ENCODE measurements at places on chromosomes 7 and 10. TPM values are rescaled to one million over a fixed set of nuclear protein-coding genes. Genes with fewer than 3 reads are reported as not detected.
A peak's percentile ranks its signal among the peaks of the same experiment; 100 is the strongest.

PON1 gene
- polyA plus RNA-seq = 1.8 TPM

ZNF503 gene
- 9.5 TPM for polyA plus RNA-seq

CPED1 gene
- polyA plus RNA-seq = not detected

GATA3 gene
- 3.5 TPM for polyA plus RNA-seq

SMIM30 gene
- 47.1 TPM for polyA plus RNA-seq

CUZD1 gene
- 1.5 TPM for polyA plus RNA-seq

DPCD gene
- 39.4 TPM for polyA plus RNA-seq

PLPP4 gene
- not detected for polyA plus RNA-seq

ZNF3 gene
- 22.5 TPM for polyA plus RNA-seq

APBB1IP gene
- polyA plus RNA-seq = 7.5 TPM

CALML5 gene
- polyA plus RNA-seq = not detected

NOLC1 gene
- polyA plus RNA-seq = 129 TPM

GRK5 gene
- polyA plus RNA-seq = 7.8 TPM

FKBP6 gene
- not detected for polyA plus RNA-seq

MACC1 gene
- polyA plus RNA-seq = not detected

GRCh38 chr10:24680647-24681524 is 42.8 kb downstream of the ARHGAP21 start:
- DNase-seq = no peak

DNA sequence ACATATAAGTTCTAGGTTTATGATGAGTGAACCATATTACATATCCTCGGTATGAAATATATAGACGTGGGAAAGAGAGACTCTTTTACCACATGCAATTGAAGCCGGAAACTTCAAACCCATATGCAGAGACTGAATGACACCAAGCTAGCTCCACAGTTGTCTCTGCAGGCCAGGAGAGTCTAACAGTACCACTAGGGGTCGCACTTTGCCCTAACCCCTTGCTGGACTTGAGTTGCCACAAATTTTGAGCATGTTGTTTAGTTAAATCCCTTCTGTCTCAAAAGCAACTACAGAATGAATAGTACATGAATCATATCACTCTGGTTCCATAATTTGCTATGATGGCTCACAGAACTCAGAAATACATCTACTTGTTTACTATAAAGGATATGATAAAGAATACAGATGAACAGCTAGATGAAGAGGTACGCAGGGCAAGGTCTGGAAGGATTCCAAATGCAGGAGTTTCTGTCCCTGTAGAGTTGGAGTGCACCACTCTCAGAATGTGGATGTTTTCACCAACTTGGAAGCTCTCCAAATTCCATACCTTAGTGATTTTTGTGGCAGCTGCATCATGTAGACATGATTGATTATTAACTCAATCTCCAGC is 112.4 kb upstream of the YAE1 start:
- peak; percentile 61 for DNase-seq

DNA sequence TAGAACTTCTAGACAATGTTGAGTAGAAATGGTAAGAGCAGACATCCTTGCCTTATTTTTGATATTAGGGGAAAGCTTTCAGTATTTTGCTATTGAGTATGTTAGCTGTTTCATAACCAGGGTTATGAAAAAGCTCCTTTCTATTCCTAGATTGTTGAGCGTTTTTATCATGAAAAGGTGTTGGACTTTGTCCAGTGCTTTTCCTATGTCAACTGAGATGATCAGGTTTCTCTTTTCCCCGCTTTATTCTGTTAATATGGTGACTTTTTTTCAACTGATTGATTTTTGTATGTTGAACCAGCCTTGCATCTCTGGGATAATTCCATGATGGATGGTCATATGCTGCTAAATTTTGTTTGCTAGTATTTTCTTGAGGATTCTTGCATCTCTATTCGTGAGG is 58.5 kb downstream of the LCOR start:
- DNase-seq = no peak

GRCh38 chr10:340646-341045 is 205.4 kb downstream of the ZMYND11 start:
- no peak for DNase-seq

GRCh38 chr7:125098377-125098970 is 168.8 kb upstream of the POT1 start:
- DNase-seq = no peak

- peak; percentile 93 for DNase-seq
These were observed 12.6 kb upstream of the SH2B2 start for GRCh38 chr7:102273749-102274712.

DNA sequence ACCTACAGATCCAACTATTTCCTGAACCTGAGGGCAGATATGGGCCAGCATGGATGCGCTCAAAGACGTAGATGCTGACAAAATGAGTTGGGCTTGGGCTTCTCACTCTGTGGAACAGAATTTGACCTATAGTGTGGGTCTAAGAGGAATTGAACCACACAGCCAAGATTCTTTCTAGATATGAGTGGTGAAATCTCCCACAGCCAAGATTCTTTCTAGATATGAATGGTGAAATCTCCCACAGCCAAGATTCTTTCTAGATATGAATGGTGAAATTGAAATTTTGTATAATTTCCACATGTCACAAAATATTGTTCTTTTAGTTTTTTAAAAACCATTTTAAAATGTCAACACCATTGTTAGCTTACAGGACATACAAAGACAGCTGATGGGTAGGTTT is 215.4 kb upstream of the LRGUK start:
- DNase-seq = no peak

GRCh38 chr7:42235741-42236161 is 1.3 kb downstream of the GLI3 start:
- no peak for DNase-seq

GRCh38 chr10:26274391-26274790 is 57.8 kb downstream of the GAD2 start:
- DNase-seq = no peak

DNA sequence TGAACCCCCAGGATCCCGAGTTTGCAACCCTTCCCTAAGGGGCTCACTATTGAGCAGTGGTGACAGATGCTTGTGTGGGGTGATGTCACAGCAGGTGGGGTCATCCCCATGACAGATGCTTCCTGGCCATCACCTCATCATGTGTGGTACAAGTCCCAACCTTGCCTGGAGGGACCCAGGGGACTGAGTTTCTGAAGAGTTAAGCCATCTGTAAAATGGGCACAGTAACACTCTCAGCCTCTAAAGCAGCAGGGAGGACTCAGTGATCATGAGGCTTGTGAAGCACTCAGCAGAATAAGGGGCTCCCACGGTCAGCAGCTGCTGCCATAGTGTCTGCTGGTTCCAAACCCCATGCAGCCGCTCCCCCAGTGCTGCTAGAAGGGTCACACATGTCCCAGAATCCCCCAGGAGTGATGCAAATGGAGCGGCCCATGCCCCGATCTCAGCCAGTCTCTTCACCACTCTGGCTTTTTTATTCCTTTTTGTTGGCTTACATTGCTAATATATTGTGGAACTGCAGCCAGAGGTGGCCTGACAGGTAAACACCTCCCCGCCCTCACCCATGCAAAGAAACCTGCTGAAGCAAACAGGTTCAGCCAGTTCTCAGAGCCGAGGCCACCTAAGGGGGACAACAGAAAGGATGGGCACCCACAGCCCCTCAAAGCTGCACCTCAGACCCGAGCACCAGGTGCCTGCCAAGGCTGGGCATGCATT is 102.1 kb upstream of the PDGFA start:
- no peak for DNase-seq

- peak; percentile 48 for DNase-seq
These were observed 191.8 kb downstream of the PTPRN2 start for GRCh38 chr7:158395780-158396278.

DNA sequence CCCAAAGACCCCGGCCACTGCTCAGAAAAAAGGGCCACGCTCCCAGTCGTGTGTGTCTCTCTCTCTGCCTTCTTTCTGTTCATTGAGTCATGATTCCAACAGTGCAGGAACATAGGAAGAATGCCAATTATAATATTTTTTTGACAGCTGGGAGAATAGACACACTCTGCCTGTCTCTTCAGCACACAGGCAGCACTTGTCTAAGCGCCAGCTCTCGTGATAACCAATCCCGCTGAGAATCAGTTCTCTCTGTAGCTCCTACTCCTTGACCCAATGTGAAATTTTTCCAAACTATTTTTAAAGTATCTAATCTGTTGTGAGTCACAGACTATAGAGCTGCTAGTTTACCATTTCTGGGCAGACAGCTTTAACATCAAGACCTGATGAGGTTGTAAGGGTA is 145.7 kb upstream of the RHEB start:
- DNase-seq = no peak

- no peak for DNase-seq
These were observed 55.7 kb upstream of the GATA3 start for GRCh38 chr10:7998831-7999230.

DNA sequence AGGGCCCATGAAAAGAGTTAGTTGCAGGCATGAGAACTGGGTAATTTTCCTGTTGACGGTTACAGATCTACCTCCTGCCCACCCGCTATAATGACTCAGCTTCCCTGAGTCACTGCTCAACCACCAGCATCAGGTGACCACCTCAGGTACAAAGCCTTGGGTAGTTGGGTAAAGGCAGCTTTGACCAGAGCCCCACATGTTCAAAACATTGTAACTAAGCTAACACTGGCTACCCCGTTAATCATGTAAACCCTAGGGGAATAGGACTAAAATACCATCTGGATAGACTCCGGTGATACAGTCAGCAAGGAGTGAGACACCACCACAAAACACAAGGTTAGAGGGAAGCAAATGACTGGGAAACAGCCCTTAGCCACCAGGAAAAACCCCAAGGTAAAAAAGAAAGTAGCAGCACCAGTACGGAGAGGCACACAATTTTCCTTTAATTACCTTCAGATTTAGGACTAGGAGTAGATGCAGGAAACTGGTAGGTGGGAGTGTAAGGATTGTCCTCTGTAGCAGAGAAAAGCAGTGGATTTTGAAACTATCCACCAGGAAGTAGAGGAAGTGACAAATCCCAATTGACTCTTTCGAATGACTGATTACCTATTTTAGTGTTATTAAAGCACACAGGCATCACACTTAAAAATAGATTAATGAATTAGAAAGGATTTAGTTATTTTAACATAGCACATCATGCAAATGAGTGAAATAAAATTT is 103.5 kb upstream of the PDLIM1 start:
- DNase-seq = peak; percentile 5

DNA sequence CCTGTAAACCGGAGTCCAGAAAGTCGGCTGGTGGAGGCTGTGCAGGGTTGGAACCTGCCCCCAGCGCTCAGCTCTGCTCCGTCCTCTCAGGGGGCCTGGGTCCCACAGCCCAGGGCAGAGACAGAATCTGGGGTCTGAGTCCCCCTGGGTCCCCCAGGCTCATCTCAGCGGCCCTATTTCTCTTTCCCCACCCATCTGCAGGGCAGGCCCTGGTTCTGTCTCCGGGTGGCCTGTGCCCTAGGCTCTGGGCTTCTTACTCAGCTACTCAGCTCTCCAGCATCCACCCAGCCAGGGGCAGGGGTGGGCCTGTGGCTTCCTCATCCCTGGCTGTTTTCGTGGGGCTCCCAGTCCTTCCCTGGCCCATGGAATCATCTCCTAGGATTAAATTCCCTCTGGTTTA is 183.4 kb downstream of the ADARB2 start:
- no peak for DNase-seq

GRCh38 chr7:30698481-30698880 is 16.2 kb upstream of the CRHR2 start:
- DNase-seq = no peak

DNA sequence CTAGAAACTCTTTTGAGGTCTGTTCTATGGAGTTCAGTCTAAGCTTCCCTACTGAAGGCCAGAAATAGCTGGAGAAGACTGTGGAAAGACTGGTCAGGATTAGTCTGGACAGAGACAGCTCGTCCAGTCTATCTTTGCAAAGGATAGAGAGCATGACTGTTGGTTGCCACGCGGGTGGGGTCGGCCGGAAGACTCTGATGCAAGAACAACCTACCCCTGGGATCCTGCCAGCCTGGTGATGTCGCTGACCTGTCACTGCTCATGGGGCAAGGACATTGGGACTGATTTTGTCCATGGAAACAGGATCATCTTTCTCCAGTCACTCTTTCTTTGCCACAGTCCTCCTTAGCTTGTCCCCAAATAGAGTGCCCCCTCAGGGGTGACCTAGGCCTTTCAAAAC is 337.6 kb upstream of the NPSR1 start:
- DNase-seq = no peak

DNA sequence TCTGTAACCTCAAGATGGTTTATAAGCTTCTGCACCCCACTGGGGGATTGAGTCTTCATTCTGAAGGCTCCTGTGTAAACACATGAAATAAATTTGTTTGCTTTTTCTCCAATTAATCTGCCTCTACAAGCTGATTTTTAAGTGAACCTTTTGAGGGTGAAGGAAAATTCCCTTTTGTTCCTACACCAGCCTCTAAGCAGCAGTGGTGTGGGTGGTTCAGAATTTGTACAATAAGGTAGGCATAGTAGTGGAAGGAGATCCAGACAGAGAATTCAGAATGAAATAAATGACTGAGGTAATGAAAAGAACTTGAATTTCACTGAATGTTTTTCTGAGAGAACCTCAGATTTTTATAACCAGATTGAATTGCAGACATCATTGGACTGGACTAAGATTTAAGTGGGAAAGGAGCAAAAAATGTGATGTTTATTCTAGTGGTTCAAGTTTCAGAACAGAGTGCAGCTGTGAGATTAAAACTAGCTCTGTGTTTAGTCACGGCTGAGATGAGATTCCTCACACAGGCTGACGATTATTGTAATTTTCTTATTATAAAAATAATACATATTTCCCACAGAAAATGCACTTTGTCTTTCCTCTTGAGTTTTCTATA is 1162.2 kb downstream of the TYW1 start:
- no peak for DNase-seq

- no peak for DNase-seq
These were observed 61.6 kb downstream of the SLC29A4 start for GRCh38 chr7:5344342-5344741.

GRCh38 chr7:127578036-127578684 is 7.2 kb downstream of the GCC1 start:
- no peak for DNase-seq

DNA sequence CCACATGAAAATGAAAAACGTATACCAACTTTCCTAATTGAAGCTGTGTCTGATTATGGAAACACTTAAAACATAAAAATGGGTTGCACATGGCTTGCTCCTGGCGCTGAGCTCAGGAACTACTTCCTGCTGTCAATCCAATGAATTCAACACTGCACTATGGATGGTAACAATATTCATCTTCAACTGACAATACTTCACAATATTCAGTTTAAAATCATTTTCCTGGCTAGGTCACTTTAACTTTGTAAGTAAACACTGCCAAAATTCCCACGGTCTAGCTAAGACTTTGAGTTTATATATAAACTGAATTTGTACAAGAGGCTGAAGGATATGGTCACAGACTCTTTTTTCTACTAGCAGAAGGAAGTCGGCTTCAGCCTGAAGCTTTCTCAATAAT is 556.9 kb downstream of the TNS3 start:
- no peak for DNase-seq

GRCh38 chr10:48811917-48812316 is 127.2 kb downstream of the WDFY4 start:
- DNase-seq = no peak

- no peak for DNase-seq
These were observed 37.3 kb downstream of the CYP17A1 start for GRCh38 chr10:102799691-102800471.

GRCh38 chr7:154968336-154969001 is 34.5 kb downstream of the PAXIP1 start:
- no peak for DNase-seq

Data from A549 (cell line).